ENCODE measurements at places on chromosomes 5 and 9.

DNA sequence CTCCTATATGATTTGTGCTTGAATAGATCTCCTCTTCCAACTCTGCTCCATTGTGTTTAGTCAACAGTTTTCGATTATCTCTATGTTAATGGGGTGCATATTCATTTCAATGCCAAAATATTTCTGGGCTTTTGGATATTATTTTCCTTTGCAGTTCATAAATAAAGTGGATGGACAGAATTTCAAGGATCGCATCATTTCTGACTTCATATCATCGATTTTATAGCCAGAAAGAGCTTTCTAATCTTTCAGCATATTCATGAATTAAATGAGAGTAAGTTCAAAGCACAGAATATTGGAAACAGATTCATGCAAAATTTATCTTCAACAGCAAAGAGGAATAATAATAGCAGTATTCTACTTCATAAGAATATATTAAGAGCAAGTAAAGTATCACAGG, 60.0 kb upstream of the MINAR2 start:
- DNase-seq, result no peak

- DNase-seq, result no peak
Measured at GRCh38 chr5:123756318-123756665, 244.3 kb downstream of the CSNK1G3 start.

DNA sequence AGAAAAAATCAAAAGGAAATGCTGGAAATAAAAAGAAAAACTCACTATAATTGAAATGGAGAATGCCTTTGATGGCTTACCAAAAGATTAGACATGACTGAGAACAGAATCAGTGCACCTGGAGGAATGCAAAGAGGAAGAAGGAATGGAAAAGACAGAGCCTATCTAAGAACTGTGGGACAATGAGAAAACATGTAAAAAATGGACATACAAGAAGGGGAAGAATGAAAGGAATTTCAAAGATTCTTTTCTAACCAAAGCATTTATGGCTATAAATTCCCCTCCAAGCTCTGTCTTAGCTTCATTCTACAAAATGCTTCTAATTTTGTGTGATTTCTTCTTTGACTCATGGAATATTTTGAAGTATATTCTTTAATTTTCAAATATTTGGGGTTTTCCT, 47.5 kb upstream of the CLK4 start:
- DNase-seq, result no peak

- no peak for DNase-seq
Measured at GRCh38 chr5:98259595-98259994, 513.9 kb upstream of the RGMB start.

GRCh38 chr5:87588316-87588715, 175.6 kb upstream of the CCNH start:
- no peak for DNase-seq

DNA sequence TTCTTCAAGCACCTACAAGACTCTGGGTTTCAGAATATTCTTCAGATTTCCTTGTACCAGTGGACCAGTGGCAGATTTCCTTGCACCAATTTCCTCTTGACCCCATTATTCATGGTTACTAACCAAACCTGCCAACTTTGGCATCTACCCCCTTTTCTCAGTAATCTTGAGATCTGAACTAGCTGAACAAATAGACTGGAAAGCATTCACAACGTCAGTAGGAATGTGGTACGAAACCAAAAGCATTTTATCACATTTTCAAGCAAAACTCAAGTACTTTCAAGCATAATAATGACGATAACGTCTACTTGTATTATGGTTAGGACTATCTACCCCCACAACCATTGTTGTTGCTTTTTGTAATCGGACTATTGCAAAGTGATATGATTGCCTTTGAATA, 1217.3 kb downstream of the PTPRD start:
- no peak for DNase-seq

- DNase-seq, result peak; percentile 93
Measured at GRCh38 chr5:150544611-150545219, 36.8 kb downstream of the NDST1 start.

- no peak for DNase-seq
Measured at GRCh38 chr5:171954721-171955120, 51.7 kb downstream of the FBXW11 start.

GRCh38 chr9:11319538-11319937, 706.7 kb upstream of the PTPRD start:
- no peak for DNase-seq

GRCh38 chr5:139668924-139669661, 20.9 kb downstream of the CXXC5 start:
- no peak for DNase-seq

GRCh38 chr5:138926688-138927448, 51.7 kb upstream of the LRRTM2 start:
- no peak for DNase-seq

DNA sequence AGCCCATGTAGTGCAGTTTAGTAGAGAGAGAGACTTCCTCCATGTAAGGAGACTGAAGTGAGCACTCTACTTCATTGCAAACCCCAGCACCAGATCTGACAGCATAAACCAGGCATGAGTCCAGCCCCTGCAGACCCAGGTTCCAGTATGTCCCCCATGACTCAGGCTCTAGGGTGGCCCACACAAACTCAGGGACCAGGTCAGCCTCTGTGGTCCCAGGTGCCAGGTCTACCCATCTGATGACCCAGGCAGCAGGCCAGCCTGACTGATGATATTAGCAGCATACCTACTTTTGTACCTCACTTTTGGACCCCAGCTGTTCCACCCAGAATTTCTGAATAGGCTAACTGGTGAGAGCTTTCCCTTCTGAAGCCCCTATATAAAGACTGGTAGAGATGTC, 647.8 kb downstream of the ANXA1 start:
- no peak for DNase-seq

DNA sequence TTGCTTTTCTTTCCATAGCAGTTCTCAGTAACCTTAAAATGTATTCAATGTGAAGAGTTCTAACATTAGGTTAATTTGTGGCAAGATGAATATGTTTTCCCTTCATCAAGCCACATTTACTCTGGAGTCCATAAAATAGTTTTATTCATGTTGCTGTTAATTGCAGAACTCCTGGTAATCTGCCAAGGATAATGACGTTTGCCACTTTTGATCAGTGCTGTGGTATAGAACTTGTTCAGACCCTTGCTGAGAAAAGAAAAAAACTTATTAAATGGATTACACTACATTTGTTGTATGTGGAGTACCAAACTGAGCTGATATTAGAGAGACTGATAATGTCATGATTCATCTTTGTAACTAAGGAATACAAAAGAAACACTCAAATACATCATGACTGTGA, 212.4 kb upstream of the DMAC1 start:
- no peak for DNase-seq

DNA sequence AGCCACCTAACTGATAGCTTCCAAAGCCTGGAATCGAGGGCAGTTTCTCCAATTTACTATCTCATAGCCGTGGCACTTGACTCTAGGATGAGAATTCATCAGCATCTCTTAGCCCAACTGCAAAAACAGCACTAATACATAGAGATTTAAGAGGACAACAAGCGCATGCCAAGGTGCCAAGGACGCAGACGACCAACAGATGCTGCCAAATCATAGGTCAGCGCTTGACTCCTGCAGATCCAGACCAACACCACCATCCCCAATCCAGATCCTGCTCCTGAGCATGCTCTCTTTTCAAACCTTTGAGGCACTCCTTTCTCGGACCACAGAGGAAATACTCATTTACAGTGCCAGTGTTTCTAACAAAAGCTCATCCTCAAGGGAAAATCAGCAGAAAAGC, 24.6 kb downstream of the NRG2 start:
- no peak for DNase-seq

GRCh38 chr9:137355761-137356365, 53.8 kb upstream of the NRARP start:
- no peak for DNase-seq

DNA sequence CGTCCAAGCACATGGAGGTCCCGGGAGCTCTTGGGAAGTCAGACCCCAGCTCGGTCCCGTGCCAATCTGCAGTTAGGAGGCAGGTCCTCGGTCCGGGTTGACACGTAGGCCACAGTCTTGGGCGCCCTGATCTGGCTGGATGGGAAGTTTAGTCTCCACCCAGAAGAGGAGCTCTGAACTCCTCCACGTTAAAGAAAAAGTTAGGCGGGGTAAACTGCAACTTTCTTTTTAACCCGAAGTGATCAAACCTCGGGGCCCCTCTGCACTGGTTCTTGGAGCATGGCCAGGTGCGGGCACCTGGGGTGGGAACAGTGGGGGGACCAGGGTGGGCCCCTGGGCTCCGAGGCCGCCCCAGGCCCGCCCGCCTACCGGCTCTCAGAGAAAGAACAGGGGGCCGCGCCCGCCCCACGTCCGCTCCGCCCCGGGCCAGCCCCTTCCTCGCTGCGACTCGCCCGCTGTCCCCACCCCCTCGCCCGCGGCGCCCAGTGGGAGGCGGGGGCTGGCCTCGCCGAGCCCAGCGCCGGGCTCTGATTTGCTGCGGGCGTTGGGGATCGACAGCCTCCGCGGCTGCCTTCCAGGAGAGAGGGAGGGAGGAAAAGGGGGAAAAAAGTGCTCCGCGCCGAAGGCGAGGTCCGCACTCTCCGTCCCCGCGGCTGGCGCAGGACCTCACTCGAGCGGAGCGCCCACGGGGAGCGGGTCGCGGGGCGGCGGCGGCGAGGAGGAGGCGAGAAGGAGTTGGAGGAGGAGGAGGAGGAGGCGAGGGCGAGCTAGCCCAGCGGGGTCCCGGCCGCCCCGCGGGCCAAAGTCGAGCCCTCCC, at the start of gene COL5A1:
COL5A1 (plus strand) TSS at position 631 of the 817 bp plus-strand sequence. CDS start 385 bp downstream, outside the sequence.
- DNase-seq, result peak; percentile 91

DNA sequence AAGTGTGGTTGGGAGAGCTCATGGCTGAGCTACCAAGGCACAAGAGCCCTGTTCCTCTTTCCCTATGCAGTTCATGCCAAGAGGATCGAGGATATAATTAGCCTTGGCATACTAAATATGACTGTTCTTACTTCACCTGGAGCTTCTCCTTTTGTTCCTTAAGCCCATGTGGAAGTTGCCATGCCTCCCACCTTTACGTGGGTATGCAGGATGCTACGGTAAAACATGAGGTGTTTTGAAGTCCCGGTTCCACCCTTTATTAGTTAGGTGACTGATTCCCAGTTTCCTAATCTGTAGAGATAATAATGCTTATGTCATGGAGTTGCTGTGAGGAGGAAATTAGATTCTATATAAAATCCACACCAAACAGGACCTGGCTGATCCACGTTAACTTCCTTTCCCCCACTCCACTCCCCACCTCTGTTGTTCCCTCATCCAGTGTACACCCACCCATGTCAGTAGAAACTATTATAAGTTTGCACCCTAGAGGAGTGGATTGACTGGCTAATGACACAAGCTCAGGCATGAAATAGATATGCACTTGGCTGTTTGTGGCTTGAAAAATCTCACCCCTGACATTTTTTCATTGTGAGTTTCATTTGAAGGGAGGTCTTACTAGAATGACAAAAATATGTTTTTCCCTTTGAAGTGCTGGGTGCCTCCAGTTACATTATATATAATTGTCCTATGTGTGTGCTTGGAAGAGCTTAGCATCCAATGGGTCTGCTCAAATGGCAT, 36.8 kb upstream of the SHOC1 start:
- no peak for DNase-seq

DNA sequence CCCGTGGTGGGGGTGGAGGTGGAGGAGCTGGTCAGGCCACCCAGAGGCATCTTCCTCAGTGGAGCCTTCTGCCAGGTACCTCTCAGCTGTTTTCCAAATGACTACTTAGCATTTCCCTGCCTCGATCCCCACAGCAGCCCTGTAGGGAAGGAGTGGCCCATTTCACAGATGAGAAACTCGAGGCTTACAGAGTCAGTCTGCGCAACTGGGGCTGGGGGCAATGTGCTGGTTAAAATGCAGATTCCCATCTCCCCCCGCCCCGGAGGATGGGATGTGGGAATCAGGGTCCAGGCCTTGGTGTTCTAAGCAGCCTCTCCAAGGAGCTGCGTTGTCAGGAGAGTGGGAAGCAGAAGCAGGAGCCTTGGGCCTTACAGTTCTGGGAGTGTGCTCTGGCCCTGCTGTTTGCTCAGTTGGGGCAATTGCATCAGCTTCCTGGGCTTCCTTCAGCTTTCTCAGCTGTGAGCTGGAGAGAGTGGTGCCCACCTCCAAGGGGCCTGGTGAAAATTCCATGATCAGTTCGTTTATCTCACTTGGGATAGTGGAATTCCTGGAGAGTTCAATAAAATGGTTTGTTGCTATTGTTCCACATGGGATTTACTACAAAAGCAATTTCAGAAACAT, 19.4 kb downstream of the ERGIC1 start:
- no peak for DNase-seq

DNA sequence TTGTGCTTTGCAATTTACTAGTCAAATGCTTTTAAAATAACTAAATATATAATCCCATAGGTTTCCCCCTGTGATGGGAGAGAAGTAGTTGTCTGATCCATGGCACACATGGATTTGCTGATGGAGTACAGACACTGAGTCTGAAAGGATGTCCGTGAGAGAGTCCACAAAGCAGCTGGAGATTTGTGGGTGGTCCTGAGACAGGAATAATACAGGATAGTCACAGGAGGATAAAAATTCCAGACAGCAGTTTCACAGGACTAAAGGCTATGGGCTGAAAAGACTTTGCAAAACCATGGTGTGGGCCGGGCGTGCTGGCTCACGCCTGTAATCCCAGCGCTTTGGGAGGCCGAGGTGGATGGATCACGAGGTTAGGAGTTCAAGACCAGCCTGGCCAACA, 58.7 kb upstream of the ZFR start:
- no peak for DNase-seq

DNA sequence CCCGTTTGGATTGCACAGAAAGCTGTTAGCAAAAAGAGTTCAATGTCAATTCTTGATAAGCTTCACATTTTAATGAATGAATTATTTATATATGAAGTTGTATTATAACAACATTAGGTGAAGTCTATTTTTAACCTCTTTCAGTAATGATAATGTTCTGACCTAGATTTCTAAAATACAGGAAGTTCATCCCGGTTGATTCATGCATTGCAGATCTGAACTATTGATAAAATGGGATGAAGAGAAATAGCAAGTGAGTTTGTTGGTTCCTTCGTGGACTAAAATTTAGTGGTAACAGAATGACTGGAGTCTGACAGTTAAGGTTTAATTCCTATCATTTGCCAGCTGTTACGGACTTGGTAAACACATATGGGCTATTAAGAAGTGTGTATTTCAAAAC, 180.5 kb downstream of the PCSK1 start:
- DNase-seq, result no peak

- DNase-seq, result no peak
Measured at GRCh38 chr9:19136129-19136528, 8.8 kb upstream of the PLIN2 start.

DNA sequence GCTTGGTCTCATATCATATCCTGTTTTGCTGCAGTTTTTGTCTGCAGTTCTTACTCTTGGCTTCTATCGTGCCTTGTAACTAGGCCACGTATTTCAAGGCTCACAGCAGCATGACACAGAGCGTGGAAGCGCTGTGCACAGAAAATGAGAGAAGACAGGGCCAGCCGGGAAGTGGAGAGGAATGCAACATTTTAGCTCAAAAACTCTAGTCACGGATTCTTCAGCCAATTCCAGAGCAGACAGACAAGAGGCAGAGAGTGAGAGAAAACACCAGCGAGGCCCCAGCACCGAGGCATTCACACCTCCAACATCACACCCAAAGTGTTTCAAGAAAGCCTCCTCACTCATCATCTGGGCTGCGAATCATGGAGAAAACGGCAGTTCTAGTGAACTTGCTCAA, 160.8 kb downstream of the DNAH5 start:
- DNase-seq, result no peak
